ENCODE measurements at places on chromosomes 1 and 21.

- DNase-seq, result no peak
Observed at GRCh38 chr1:224543453-224543852, 72.7 kb upstream of the CNIH3 start.

- DNase-seq, result no peak
Observed at GRCh38 chr1:18951416-18951815, 5.1 kb downstream of the IFFO2 start.

DNA sequence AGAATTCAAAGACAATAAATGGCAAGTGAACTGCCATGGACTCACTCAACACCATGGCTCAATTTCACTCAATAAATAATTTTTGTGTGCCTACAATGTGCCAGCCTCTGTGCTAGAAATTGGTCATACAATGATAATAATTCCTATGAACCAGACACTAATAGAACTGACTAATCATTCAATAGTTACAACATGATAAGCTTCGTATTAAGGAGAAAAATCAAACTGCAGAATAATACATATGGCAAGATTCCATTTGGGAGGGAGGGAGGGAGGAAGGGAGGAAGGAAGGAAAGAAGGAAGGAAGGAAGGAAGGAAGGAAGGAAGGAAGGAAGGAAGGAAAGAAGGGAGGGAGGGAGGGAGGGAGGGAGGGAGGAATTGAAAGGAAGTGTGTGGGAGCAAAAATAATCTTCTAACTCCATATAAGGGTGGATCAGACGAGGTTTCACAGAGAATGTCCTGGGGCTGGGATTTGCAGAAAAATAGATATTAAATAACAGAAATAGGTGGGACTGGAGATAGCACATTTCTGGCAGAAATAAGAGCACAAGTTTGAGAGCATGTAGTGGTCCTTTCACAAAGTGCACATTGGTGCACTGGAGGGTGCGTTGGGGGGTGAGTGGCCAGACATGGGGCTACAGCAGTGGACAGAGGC is 52.9 kb downstream of the JAK1 start:
- no peak for DNase-seq

DNA sequence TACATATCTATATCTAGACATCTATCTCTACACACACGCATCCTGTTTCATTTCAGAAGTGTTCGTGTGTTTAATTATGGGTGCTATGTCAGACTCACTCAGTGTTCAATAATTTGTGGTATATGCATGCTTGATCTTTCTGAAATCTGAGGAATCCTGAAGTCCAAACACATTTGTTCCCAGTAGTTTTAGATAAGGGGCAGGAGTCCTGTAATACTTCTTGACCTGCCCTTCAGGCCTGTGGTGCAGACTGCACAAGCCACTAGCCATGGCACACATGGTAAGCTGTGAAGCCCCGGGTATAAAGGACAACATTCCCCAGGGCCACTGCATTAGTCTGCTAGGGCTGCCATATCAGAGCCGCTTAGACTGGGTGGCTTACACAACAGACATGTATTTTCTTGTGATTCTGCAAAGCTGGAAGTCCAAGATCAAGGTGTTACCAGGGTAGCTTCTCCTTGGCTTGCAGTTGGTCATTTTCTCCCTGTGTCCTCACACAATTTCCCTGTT is 267.2 kb downstream of the RHOU start:
- DNase-seq, result no peak

GRCh38 chr1:26360807-26361604 is 7.1 kb upstream of the CRYBG2 start:
- DNase-seq, result no peak
